Vagina (tissue), 2 donors: ENCODE measurements at places on chromosomes 11 and 22. TPM values are rescaled to one million over a fixed set of nuclear protein-coding genes. Genes with fewer than 3 reads are reported as not detected.

KDELR3 gene
- total RNA-seq = 3.9 TPM

IL17REL gene
- total RNA-seq = not detected

USH1C gene
- not detected for total RNA-seq

HMOX1 gene
- total RNA-seq = 26.8 TPM

MS4A7 gene
- total RNA-seq = 23.3 TPM

TNNT3 gene
- total RNA-seq = 20.4 TPM

DNA sequence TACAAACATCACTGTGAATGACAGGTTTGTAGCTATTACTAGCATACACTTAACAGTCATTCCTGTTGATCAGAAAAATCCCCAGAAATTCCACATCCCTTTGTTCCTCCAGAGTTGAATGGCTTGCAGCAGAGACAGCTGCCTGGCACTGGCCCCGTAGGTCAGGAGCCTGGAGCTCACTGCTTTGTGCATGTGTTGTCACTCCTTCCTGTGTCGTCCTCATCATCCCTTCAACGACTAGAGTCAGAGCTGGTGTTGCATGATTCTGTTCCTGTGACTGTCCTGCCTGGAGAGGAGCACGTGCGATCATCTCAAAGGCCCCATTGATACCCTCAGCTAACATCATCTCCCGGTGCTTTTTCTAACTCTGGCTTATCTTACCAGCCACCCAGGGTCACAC, 58.3 kb downstream of the LDLRAD3 start:
- DNase-seq = no peak

PSMD13 gene
- total RNA-seq = 71.9 TPM

DNA sequence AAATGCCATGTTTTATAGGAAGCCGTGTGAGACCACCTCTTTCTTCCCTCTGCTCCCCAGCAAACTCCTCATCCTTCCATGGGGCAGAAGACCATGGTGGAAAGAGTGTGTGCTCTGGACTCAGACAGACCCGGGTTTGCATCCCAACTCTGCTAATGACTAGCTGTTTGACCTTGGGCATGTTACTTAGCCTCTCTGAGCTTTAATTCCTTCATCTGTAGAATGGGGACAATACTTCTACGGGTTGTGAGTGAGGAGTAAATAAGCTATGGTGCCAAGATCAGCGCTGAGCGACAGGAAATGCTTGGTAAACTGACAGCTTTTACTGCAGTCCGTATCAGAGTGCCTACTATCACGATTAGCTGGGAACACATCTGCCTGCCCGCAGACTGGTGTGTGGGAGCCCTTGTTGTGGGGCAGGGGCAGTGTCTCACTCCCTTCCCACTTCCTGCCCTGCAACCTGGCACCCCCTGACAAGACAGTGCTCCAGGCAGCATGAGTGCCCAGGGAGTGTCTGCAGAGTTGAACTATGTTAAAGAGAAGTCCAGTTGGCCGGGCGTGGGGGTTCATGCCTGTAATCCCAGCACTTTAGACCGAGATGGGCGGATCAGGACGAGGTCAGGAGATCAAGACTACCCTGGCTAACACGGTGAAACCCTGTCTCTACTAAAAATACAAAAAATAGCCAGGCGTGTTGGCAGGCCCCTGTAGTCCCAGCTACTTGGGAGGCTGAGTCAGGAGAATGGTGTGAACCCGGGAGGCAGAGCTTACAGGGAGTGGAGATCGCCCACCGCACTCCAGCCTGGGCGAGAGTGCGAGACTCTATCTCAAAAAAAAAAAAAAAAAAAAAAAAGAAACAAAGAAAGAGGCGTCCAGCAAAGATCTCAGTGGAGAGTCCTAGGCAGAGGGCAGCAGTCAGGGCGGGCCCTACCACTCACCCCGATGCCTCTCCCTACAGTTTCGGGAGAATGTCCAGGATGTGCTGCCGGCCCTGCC, 2.2 kb downstream of the SEC14L2 start:
- no peak for DNase-seq

- no peak for DNase-seq
Observed at GRCh38 chr22:41925783-41926460, 684 bp downstream of the TNFRSF13C start.

GRCh38 chr11:80958361-80958760, 1517.5 kb upstream of the TENM4 start:
- no peak for DNase-seq

HORMAD2 gene
- not detected for total RNA-seq

DNA sequence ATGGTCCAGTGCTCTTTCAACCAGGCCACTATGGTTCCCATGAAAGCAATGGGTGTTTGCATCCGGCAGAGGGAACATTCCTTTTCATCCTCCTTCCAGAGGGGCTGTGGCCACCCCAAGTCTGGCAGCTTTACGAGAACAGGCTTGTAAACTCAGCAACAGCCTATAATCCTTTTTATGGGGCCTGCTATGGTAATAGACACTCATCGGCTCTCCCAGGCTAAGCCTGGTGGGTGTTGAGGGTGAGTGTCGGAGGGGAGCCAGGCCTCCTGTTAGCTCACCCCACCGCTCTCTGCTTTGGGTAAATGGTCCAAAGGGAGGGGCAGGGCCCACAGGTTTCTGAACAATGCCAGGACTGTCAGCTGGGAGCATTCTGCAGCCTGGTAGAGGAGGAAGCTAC, 111.6 kb upstream of the CD82 start:
- no peak for DNase-seq

SERPING1 gene
- 779 TPM for total RNA-seq

GRCh38 chr11:34234086-34234740, 123.6 kb downstream of the ABTB2 start:
- no peak for DNase-seq

DNA sequence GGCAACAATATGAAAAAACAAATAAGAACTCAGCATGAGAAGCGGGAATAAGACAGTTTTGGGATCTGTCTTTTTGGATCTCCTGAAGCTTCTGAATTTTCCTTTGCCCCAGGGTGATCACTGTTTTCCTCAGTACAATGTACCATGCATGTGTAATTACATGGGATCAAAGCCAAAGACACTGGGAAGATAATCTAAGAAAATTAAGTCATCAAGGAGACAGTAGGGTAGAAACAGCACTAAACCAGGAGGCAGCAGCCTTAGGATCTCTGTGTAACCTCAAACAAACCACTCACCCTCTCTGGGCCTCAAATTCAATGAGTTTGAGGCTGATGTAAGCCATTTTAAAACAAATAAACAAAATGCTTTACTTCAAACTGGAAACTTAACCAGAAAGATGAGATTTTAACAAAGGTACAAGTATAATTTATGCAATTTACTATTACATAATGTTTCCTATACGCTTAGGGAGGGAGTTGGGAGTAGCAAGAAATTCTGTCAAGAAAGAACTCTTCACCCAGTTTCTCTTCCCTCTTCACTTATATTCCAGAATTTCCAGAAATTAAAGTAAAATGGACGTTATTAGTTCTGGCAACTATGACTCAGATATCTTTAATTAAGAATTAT, 77.0 kb downstream of the RAB30 start:
- no peak for DNase-seq

PGA5 gene
- total RNA-seq = not detected

NARS2 gene
- total RNA-seq = 13.5 TPM

DNA sequence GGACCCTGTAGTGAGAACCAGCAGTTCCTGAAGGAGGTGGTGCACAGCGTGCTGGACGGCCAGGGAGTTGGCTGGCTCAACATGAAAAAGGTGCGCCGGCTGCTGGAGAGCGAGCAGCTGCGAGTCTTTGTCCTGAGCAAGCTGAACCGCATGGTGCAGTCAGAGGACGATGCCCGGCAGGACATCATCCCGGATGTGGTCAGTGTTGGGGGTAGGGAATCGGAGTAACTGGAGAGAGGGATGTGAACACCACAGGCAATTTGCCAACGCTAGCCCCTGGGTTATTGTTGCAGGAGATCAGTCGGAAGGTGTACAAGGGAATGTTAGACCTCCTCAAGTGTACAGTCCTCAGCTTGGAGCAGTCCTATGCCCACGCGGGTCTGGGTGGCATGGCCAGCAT, 19.9 kb downstream of the MADD start:
- DNase-seq = no peak

GRCh38 chr11:115521825-115522224, 17.6 kb upstream of the CADM1 start:
- DNase-seq = no peak

- no peak for DNase-seq
Observed at GRCh38 chr11:89436071-89436470, 55.1 kb downstream of the NOX4 start.

- no peak for DNase-seq
Observed at GRCh38 chr11:13680501-13681264, 12.2 kb downstream of the FAR1 start.

DNA sequence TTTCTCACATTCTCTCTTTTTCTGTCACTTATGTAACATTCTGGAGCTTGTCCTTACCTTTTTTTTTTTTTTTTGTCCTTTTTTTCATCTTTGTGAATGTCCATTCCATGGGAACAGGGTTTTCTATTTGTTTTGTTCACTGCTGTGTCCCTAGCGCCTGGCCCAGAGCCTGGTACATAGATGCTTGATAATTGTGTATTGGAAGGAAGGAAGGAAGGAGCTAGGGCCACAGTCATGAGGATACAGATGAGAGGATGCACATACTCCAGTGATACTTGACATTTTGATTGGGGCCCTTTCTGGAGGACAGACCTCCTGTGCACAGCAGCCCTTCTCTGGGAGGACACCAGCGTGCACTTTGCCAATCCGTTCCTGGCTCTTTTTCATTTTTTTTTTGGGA, 68.9 kb downstream of the KIAA1671 start:
- no peak for DNase-seq

DNA sequence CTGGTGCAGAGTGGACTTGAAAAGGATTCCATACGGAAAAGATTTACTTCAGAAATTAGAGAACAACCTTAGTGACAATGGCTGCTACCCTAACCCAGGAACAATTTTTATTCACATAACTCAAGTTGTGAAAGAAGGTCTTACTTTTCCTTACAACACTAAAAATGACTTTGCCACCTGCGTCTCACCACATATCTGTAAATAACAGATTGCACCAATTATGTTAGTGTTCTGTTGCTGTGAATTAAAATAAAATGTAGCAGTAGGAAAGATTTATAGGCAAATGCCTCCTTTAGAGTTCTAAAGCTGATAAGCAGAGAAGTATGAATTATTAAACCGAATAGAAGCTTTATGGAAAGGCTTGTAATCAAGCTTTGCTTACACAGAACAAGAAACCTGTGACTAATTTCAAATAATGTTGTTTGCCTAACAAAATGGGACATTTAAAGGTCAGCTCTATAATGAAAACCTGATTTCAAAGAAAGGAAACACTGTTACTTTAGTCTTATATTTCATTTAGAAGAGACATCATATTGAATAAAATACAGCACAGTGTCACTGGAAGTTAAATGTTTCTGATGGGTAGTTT, 2237.8 kb downstream of the LRRC4C start:
- DNase-seq = no peak

GRCh38 chr11:60376601-60377000, 1.7 kb upstream of the MS4A7 start:
- no peak for DNase-seq

MAP4K2 gene
- 20.6 TPM for total RNA-seq

CALCA gene
- total RNA-seq = not detected

DNA sequence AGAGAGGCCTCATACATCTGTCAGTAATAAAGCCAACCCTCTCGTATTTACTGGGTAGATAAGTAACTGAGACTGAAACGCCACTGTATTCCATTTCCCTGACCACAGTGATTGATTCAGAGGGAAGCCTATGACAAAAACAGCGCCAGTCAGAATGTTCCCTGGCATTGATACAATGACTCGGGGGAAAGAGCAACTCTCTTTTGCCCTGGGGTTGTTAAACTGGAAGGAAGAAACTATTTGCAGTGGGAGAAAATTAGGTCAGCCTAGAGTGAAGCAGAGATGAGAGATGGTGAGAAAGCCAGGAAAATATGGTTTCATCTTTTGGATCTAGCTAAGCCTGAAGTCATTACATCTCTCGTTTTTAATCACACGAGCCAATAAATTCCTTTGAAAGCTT, 48.6 kb upstream of the RBFOX2 start:
- no peak for DNase-seq

- no peak for DNase-seq
Observed at GRCh38 chr11:59698506-59698905, 15.1 kb downstream of the OR10V1 start.

DNA sequence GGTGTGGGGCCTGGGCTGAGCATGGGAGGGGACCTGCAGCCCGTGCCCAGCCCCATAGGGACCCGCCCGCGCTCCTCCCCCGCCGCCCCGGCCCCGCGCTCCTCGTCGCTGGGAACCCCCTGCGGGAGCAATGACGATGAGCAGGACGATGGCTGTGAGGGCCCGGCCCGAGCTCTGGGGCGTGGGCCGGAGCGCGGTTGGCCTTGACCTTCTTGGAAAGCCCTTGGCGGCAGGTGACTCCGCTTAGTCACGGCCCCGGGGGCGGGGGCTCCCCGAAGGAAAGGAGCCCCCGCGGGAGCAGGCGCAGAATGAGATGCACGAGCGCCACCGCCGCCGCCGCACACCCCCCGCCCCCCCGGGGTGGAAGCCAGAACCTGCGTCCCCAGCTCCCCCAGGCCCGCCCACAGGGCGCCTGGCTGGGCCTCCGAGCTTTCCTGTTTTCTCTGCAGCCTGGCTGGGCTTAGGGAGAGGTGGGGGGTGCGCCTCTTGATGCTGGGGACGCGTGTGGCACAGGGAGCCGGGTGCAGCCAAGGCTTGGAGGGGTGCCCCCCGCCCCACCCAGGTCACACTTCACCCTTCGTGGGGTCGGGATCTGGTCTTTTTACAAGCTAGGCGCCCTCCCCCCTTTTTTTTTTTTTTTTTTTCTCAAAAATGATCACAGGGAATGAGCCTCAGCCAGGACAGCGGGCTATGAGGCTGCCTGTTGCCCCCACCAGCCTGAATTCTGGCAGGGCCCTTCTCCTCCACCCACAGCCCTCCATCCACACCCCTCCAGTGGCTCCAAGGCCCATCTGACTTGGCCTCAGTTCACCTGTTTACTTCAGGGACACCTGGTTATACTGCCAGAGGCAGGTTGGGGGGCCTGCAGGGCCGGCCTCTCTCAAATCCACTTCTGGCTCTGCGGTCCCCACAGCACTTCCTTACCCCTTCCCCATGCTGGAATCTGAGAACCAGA, 17.9 kb downstream of the CRELD2 start:
- no peak for DNase-seq

MS4A14 gene
- total RNA-seq = 1.7 TPM

- no peak for DNase-seq
Observed at GRCh38 chr11:75743711-75744563, 24.6 kb upstream of the DGAT2 start.

DNA sequence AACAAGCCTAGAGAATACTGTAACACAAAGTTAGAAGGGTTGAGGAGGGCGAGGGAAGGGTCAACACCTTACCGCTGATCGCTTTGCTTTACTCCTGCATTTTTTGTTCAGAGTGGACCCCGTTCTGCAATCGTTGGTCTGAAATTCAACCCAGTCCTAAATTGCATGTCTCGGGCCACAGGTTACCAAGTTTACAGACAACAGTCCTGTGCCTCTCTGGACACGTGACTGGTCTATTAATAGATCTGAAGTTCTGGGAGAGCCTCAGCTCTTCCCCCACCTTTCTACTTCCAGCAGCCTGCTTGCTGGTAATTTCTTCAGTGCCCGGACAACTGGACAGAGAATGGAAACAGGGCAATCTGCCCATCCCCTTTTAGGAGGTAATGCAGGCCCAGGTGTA, 74.2 kb downstream of the STIM1 start:
- no peak for DNase-seq

GRCh38 chr11:70806461-70807194, 408.3 kb downstream of the CTTN start:
- DNase-seq = no peak

GRCh38 chr22:30444632-30445437, 19.3 kb downstream of the MTFP1 start:
- DNase-seq = no peak
